NCI-H1417 (cell line): ENCODE measurements at places on chromosomes 5 and 9.

DNA sequence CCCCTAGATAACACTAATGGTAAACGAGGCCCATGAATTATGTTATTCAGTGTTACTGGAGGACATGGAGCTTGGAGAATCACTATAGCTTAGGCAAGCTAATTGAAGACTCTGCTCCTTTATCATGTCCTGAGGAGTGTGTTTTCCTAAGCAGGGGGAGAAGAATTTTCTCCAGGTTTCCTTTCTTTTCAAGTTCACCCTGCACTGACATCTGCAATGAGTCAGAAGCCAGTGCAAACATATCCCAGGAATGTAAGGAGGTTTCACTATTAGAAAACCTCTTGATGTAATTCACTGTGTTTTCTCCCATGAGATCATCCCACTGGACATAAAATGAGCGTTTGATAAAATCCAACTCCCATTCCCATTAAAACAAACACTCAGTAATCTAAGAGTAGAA, 75.6 kb downstream of the DMRT2 start:
- no peak for DNase-seq

- no peak for DNase-seq
Observed at GRCh38 chr5:38601133-38601862, 44.9 kb upstream of the LIFR start.

- DNase-seq = peak; percentile 84
Observed at GRCh38 chr9:130940693-130941576, 1.9 kb upstream of the FIBCD1 start.

GRCh38 chr9:75491533-75491932, 398.9 kb upstream of the PCSK5 start:
- no peak for DNase-seq

DNA sequence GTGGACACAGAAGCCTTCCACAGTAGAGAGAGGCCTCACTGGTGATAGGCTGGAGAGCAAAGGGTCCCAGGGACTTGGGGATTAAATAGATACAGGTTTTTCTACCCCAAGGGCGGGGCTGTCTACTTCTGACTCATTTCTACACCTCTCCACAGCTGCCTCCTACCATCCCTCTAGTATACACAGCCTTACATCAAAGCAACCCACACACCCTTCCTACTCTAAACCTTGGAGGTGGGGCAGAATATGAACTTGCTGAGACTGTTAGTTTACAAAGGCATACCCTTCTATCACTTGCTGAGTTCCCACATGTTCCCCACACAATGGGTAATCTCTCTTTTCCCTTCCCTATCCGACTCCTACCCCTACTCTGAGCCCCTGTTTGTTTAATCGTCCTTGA, 19.9 kb upstream of the PCA3 start:
- no peak for DNase-seq

DNA sequence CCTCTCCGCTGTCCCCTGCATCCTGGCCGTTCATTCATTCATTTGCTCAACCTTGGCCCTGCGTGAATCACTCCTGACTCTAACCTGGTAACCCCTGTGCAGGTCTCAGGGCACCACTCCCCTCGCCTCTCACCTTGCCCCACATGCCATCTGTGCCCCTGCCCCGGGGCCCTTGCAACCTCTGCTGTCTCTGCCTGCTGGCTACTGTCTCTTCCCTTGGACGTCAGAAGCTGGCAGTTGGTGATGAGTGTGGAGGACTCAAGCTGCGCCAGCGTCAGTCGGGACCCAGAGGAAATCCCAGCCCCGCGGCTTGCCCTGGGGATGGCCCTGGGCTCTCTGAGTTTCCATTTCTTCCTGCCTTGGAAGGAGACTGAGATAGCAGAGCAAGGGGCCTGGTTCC, 154.9 kb downstream of the OLFM1 start:
- no peak for DNase-seq

DNA sequence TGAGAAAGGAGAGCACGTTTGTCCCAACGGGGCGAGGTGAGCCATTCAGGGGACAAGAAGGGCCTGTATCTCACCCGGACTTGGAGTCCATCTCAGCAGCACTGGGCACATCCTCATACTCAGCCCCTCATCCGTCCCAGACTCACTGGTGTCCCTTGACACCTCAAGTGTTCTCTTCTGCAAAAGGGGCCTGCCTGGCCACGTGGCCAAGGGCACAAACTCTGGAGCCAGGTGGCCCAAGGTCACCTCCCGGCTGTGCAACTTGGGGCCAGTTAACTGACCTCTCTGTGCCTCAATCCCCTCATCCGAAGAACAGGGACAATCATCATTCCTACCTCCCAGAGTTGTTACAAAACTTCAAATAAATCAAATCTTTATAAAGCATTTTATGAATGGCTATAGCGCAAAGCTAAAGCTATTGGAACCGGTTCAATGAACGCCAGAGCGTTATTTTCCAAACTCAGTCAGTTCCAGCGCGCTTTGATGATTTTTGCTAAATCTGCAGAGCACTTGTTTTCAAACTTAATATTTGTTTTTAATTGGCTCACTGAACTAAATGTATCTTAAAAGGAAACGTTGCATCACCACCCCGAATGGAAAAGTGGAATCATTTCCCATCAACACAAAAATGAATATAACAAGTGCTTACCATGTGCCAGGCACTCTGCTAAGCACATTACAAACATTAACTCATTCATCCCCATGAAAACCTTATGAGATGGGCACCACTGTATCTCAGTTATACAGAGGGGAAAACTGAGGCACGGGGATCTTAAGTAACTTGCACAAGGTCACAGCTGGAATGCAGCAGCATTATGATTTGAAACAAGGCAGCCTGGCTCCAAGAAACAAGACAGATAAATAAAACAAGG, 49.3 kb downstream of the DUSP1 start:
- DNase-seq = no peak
